ENCODE measurements at places on chromosomes 1 and 21.
A peak's percentile ranks its signal among the peaks of the same experiment; 100 is the strongest.

GRCh38 chr1:226027538-226028217 is 28.5 kb upstream of the SDE2 start:
- no peak for DNase-seq

GRCh38 chr1:83508485-83509151 is 490.3 kb downstream of the TTLL7 start:
- DNase-seq = no peak

DNA sequence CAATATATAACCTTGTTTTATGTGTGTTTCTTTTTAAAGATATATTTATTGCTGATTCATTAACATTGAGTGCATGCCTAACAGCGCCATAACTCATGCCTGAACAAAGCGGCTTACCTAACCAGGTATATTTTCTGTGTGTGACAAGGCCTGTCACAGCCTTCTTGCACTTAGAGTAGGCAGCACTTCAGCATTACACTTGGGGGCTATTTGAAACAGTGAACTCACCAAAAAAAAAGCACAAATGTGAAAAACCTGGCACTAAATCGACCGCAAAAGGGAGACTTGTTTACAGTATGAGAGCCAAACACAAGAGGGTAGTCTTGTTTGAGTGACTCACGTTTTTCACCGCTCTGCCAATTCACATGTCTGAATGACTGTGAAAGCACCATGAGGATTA is 111.7 kb downstream of the DISP1 start:
- peak; percentile 45 for DNase-seq

DNA sequence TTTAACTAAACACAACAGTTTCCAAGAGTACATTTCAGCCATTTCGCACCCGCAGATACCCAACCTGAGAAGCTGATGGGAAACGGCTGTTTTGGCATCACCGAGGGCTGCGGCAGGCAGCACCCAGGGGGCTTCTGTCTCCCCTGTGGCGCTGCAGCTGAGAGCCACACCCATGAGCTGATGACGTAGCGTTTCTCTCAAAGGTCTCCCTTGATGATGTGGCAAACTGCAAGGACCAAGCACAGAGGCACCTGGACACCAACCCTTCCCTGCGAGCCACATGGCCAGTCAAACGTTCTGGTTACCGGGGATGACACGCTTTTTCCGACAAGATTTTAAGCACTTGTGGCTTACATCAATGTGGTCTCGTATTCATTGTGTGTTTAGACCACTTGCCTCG is 150.8 kb upstream of the ERG start:
- no peak for DNase-seq

DNA sequence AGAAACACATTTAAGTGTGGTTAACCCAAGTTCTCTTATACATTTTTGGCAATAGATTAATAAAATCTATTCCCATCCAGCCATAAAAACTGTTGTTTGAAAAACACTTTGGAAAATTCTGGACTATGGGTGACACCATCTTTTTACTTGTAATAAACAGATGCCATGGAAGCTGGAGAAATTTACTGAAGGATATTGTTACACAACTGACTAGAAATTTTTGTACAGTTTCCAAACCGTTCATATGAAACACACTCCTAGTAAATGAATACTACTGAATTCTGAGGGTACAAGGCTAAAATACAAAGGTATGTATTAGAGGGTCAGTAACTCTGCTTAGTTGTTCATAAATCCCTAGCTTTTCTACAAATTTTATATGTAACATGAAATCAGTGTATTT is 48.7 kb downstream of the TRIM33 start:
- DNase-seq = no peak

GRCh38 chr1:74180490-74180889 is 17.5 kb downstream of the LRRIQ3 start:
- no peak for DNase-seq
